ENCODE measurements at places on chromosomes 3 and 15.

- no peak for DNase-seq
Observed at GRCh38 chr15:48596841-48597240, 48.7 kb downstream of the FBN1 start.

DNA sequence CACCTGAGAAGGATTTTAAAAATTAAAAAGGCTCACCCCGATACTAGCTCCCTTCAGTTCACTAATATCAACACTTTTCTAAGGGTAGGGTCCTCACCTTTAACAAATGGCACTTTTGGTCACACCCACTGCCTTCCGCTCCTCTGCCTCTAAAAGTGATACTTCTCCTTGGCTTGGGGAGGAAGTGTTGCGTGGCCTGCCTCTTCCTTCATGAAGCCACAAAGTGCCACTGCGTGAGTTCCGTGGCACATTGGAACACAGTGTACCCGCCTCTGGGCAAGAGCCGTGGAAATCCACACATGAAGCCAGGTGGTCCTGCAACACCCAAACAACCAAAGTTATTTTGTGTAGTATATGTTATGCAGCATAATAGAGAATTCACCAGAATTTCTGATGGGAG is 3.9 kb downstream of the B4GALT4 start:
- no peak for DNase-seq

- DNase-seq = no peak
Observed at GRCh38 chr15:50135031-50135551, 16.1 kb upstream of the ATP8B4 start.

DNA sequence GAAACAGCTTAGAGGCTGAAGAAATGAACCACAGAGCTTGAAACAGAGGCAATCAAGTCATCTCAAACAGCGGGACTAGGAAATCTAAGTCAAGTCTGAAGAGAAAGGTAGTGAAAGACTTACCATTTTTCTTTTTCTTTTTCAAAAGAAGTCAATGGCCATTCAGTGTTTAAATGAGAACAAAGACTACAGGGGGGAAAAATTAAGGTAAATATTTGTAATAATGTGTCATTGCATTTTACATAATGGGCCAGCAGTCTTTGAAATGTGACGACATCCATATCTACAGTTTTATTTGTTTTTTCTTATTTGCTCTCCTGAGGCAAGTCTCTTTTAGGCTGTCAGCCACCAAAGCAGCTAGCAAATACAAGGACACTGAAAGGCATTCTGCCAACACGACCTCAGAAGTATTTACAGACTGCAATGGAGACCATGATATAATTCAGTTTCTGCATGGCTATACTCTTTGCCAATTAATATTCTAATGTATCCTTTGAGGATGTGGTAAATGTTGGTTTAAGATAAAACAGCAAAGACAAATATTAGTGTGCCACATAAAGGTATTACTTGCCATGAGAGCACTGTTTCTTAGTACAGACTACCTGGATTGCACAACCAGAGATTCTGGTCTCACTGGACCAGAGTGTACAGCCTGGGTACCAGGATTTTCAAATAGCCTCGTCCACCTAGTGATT is 307.0 kb upstream of the THBS1 start:
- DNase-seq = peak; percentile 46

DNA sequence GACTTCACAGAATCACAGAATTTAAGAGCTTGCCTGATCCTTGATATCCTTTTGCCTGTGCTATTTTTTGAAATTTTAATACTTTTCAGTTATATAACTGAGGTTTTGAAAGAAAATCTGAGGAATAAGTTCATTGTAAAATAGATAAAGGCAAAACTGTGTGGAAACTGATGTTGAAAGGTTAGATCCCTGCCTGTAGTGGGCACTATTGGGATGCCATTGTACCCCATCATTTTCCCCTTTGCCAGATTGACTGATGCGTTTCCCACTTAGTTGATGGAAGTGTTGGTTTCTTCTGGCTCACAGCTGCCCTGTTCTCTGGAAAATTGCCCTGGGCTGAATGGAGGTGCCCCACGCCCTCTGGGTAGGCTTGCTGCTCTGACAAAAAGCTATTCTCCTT is 387.9 kb downstream of the RBMS3 start:
- no peak for DNase-seq

- no peak for DNase-seq
Observed at GRCh38 chr3:155069729-155070128, 10.4 kb upstream of the MME start.

- DNase-seq = no peak
Observed at GRCh38 chr3:146166826-146167225, 5.8 kb upstream of the PLOD2 start.

DNA sequence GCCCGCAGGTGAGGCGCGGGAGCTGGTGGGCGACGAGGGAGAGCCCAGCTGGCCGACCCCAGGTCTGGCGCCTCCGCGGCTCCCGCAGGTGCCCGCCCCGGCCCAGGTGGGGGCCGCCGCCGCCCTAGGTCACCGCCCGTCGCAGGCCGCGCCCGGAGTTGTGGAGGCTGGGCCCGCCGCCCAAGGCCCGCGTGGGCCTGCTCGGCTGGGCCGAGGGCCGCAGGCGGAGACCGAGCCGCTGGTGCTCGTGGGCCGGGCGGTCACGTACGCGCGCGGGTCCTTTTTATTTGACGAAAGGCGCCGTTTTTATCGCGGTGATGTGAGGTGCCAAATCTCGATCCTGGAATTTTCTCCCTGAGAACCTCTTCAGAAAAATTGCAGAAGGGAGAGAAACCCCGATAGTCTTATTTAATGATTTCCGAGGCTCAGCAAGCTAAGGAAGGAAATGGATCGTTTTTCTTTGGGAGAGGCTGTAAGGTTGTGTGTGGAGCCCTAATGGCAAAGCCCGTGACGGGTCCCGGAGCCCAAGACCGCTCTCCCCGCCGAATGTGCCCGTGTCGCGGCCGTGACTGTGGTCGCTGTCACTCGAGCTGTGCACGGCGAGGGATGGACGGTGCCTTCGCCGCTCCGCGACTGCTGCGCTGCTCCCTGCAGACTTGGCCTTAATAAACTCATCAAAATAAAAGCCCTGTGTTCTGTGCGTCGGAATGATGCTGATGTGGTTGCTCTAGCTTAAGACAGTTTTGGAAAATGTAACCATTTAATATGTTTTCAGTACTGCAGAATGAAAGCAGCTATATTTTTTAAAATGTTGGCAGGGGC is 612 bp downstream of the APPL1 start:
- DNase-seq = no peak

DNA sequence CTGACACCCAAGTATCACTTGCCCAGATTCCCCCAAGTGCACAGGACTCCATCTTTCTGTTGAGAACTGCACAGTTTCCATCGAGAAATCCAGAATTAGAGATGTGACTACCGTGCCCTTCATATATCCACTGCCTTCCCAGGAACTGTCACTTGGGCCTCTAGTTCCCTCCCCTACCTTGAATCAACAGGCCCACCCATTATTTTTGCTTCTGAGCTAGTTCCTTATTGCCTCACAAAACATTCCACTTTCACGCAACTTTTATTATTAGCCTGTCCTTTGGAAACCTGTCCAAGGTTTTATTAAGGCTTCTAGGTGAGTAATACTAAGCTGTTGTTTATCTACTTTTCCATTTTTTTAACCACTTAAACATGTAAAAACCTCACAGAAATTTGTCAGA is 17.1 kb upstream of the SLC30A4 start:
- no peak for DNase-seq

- DNase-seq = no peak
Observed at GRCh38 chr3:4680871-4681300, 187.7 kb downstream of the ITPR1 start.

- DNase-seq = no peak
Observed at GRCh38 chr3:126777366-126777765, 73.3 kb downstream of the CHCHD6 start.

- DNase-seq = no peak
Observed at GRCh38 chr3:159919873-159920272, 68.8 kb upstream of the IL12A start.

DNA sequence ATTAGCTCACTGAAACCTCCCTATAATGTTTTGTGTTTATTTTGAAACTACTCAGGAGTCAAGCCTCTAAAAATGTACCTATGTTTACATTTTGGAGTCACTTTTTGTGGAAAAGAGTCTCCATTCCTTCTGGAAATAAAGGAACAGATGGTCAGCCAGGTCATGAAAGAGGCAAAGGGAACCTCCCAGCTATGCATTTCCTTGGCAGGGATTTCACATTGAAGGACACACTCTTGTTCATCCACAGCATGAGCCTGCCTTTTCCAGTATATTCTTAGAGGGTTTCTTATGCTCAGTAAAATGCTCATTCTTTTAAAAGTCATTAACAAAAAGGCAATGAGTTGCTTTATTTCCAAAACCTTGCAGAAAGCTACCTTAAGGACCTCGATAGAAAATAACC is 20.8 kb downstream of the STAC start:
- DNase-seq = no peak

DNA sequence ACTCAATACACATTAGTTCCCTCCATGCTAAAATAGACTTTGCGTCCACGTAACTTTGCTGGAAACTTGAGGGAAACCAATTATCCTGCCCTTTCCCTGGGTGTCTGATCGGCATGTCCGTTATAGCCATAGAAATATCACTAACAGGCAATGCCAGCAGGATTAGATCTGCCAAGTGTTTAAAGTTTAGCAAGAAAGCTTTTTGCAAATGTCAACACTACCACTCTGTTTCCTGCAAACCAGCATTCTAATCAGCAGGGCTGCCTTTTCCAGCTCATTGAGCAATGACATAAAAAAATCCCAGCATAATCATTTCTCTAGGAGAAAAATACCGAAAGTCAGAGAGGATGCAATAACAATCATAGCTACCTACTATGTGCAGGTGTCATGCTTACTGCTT is 60.9 kb downstream of the NOX5 start:
- DNase-seq = no peak

DNA sequence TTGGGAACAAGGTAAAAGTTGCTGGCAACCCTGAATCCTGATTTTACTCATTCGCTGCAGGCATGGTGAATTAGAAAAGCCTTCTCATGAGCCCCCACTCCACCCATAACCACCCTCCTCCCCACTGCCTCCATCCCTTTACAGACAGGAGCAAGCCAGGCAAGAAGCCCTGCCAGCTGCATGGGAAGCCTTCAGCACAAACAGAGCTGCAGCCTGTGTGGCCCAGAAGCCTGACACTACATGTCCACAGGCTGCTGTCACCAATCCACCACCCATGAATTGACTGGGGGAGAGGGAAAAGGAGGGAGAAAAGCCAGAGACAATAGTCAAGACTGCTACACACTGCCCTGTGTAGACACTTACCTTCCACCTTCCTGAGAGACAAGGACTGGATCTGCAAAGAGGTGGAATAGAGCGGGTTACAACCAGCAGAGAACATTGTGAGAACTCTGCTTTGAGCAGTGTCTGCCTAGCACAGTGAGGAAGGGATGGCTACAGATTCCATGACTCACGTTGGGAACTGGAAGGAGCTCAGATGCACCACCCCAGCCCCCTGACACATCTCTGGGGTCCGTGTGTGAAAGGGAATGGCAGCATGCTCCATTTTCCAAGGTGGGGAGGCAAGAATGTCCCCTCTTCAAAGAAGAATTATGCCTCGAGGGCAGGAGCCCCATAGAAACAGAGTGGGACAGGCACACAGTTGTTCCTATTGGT is 33.9 kb downstream of the DZIP1L start:
- DNase-seq = no peak

DNA sequence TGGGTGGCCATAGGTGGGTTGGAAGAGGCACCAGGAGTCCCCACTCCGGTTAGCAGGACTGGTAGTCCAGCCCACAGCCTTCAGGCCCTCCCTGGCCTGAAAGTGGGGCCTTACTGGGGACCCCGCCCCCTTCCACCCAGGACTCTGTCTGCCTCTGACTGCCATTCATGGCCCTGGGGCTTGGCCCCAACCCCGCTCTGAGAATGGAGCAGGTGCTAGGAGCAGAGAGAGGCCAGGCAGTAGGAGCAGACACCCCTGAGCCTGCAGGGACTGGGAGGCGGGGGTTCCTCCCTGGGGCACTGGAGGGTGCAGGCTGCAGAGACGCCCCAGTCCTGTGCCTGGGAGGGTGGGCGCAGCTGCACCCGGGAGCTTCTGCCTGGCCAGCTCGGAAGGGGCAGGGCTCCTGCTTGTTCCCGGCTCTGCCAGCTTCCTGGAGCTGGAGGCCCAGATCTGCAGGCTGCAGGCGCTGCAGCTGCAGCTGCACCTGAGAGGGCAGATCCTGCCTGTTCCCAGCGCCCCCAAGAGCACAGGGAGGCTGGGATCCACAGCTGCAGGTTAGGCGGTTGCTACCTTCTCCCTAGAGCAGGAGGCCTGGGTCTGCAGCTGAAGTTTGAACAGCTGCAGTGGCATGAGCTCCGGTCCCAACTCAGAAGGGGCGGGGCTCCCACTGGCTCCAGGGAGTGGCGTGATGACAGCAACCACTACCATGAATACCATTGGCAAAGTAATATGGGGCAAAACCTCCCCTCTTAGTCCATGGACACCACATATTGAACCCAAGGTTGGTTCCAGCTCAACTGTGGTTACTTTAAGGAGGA is 194.7 kb downstream of the SQOR start:
- no peak for DNase-seq

DNA sequence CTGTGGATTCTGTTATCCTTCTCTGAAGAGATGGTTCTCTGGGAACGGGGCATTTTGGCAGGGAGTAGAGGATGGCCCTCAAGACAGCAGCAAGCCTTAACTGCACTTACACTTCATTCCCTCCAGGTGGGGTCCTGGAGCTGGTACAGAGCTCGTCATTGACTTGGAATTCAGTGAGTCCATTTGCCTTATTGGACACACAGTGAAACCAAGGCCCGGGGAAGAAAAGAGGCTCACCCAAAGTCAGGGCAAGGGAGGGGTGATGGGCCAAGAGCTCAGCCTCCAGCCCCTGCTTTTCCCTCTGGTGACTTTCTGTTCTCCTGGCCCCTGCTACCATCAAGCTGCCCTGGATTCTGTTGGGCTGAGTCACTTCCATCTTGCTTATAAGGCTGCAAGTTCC is 125.6 kb downstream of the ETFA start:
- DNase-seq = no peak

- DNase-seq = no peak
Observed at GRCh38 chr15:87682527-87682926, 574.0 kb downstream of the NTRK3 start.

DNA sequence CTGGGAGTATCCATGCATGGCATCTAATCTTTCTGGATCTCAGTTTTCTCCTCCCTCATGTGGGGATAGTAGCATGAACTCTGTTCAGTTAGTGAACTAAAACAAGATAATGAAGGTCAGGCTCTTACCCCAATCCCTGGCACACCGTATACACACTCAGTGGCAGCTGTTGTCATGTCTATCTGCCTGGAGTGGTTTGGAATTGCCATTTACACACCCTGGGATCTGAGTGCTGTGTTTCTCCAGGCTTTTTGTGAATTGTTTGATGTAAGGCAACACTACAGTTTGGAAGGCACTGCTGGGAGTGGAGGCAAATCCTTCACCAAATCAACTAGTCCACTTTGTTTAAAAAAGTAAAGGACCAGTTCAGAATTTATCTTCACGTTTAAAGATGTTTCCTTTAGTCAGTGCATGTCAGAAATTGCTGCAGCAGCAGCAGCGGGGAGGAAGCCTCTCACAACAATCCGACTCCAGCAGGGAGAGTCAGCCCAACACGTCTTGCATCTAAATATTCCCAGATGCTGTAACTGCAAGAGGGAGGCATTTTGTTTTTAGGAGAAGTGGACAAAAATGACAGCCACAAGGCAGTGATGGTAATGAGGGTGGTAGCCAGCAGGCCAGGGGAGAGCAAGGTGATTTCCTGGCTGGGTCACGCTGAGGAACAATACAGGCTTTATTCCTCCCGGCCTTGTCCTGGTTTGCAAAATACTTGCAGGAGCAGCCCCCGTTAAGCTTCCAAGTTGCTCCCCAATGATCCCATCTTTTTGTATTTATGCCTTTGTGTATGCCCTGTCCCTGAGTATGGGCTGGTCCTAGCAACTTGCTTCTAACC is 128.5 kb upstream of the LRIG1 start:
- no peak for DNase-seq

- no peak for DNase-seq
Observed at GRCh38 chr3:42425736-42426407, 15.5 kb upstream of the LYZL4 start.
